ENCODE measurements at places on chromosomes 6 and 20. TPM values are rescaled to one million over a fixed set of nuclear protein-coding genes. Genes with fewer than 3 reads are reported as not detected.
A peak's percentile ranks its signal among the peaks of the same experiment; 100 is the strongest.

- peak; percentile 16 for DNase-seq
- H3K4me1 ChIP-seq: peaks cover 25% of the 10 kb centered on the region
- no peaks in the 10 kb centered on the region for H3K36me3 ChIP-seq
- no peaks in the 10 kb centered on the region for H3K27me3 ChIP-seq
- H3K4me3 ChIP-seq: peak overlapping the region; percentile 75
- peak overlapping the region; percentile 68 for H3K27ac ChIP-seq
These were observed 702 bp upstream of the TNFAIP3 start for GRCh38 chr6:137866200-137866913.

DNA sequence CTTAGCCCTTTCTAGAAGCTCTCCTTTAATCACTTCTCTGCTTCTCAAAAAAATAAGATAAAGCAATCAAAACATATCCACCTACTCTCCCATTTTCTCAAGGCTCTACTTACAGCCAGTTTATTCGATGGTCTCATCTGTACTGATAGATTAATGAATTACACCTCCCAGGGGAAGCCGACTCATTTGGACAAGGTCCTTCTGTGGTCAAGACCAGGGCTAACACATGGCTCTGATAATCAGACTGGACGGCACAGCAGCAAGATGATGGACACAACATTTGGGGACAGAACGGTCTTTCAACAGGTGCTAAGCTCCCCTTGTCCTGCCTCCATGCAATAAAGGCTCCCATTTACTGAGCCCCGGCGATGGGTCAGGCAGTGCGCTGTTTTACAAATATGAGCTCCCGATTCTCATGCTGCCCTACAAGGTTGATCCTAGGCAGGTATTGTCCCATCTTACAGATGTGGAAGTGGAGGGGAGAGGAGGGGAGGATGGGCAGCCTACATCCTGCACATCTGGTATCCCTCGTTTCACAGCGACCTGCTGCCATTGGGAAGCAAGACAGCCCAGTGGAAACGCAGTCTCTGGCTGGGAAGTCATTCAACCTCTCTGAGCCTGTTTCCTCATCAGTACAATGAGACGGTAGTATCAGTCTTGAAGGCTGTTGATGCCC is 15.7 kb downstream of the CPNE5 start:
- H3K27ac ChIP-seq: no peak overlapping the region
- peaks cover 14% of the 10 kb centered on the region for H3K4me1 ChIP-seq
- no peak for DNase-seq
- H3K4me3 ChIP-seq: no peak overlapping the region
- no peaks in the 10 kb centered on the region for H3K27me3 ChIP-seq

GRCh38 chr6:27669624-27670301 is 196.9 kb upstream of the ZNF184 start:
- no peak overlapping the region for H3K27ac ChIP-seq
- H3K36me3 ChIP-seq: no peaks in the 10 kb centered on the region
- peak; percentile 56 for DNase-seq
- H3K4me1 ChIP-seq: peaks cover 15% of the 10 kb centered on the region
- H3K4me3 ChIP-seq: peak overlapping the region; percentile 71
- H3K27me3 ChIP-seq: no peaks in the 10 kb centered on the region

Gene LMBRD1
- 5.4 TPM for total RNA-seq

DNA sequence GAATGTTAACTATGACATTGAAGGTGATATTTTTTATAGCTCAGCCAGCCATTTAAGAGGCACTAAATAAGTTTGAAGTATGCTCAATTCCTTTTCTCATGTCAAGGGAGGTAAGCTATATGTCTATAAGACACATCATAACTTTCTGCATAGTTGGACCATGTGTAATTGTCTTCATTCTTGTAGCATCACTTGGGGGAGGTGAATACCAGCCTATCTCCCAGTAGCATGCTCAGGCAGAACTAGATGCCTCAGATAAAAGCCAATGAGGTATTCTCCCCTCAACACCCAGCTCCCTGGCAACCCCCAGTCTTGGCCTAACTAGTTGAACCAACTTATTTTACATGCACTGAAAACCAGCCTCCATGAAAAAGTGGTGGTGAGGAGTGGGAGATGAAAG is 158.3 kb upstream of the JAG1 start:
- no peaks in the 10 kb centered on the region for H3K27me3 ChIP-seq
- no peak overlapping the region for H3K4me3 ChIP-seq
- DNase-seq: peak; percentile 19
- H3K4me1 ChIP-seq: no peaks in the 10 kb centered on the region
- H3K36me3 ChIP-seq: no peaks in the 10 kb centered on the region

Gene DEFB113
- total RNA-seq: not detected

Gene OR2J3
- not detected for total RNA-seq

- no peaks in the 10 kb centered on the region for H3K4me1 ChIP-seq
- H3K27me3 ChIP-seq: no peaks in the 10 kb centered on the region
- no peak overlapping the region for H3K4me3 ChIP-seq
- no peak overlapping the region for H3K27ac ChIP-seq
- DNase-seq: no peak
These were observed 62.2 kb upstream of the SOX4 start for GRCh38 chr6:21531393-21531792.

DNA sequence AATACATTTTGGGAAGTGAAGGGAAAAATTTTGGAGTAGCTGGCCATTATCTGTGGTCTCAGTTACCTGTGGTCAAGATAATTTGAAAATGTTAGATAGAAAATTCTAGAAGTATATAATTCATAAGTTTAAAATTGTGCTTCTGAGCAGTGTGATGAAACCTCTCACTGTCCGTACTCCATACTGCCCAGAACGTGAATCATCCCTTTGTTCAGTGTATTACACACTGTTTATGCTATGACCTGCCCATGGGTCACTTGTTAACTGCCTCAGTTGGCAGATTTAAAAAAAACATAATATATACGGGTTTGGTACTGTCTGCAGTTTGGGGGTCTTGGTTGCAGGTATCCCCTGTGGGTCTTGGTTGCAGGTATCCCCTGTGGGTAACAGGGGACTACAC is 4.1 kb upstream of the CALHM5 start:
- DNase-seq: peak; percentile 28
- H3K27ac ChIP-seq: no peak overlapping the region
- 0 out of 2 replicates have a peak, but pooled peaks cover 5% of the 10 kb centered on the region for H3K4me1 ChIP-seq
- no peaks in the 10 kb centered on the region for H3K27me3 ChIP-seq
- H3K36me3 ChIP-seq: no peaks in the 10 kb centered on the region

Gene DNMT3B
- 7.3 TPM for total RNA-seq

GRCh38 chr6:70298068-70298467 is 4.8 kb downstream of the COL9A1 start:
- H3K4me1 ChIP-seq: no peaks in the 10 kb centered on the region
- H3K27me3 ChIP-seq: no peaks in the 10 kb centered on the region
- no peak overlapping the region for H3K27ac ChIP-seq
- no peaks in the 10 kb centered on the region for H3K36me3 ChIP-seq
- DNase-seq: no peak

Gene LAMP5
- total RNA-seq: not detected

- H3K4me3 ChIP-seq: no peak overlapping the region
- peaks cover 16% of the 10 kb centered on the region for H3K4me1 ChIP-seq
- no peaks in the 10 kb centered on the region for H3K27me3 ChIP-seq
- no peak for DNase-seq
These were observed 314.8 kb downstream of the SOX4 start for GRCh38 chr6:21908161-21908848.

GRCh38 chr6:12336121-12336971 is 46.2 kb downstream of the EDN1 start:
- DNase-seq: no peak
- H3K36me3 ChIP-seq: no peaks in the 10 kb centered on the region
- no peaks in the 10 kb centered on the region for H3K27me3 ChIP-seq
- H3K4me3 ChIP-seq: no peak overlapping the region
- 0 out of 2 replicates have a peak overlapping the region, but pooled peaks have one; percentile 55 for H3K27ac ChIP-seq
- H3K4me1 ChIP-seq: peaks cover 36% of the 10 kb centered on the region

- no peak overlapping the region for H3K4me3 ChIP-seq
- no peak overlapping the region for H3K27ac ChIP-seq
- H3K36me3 ChIP-seq: no peaks in the 10 kb centered on the region
- H3K4me1 ChIP-seq: no peaks in the 10 kb centered on the region
These were observed 356.1 kb downstream of the CBLN4 start for GRCh38 chr20:55649254-55649653.

Gene SERINC3
- 75.4 TPM for total RNA-seq

GRCh38 chr6:110662490-110663211 is 152.6 kb downstream of the CDK19 start:
- H3K27me3 ChIP-seq: no peaks in the 10 kb centered on the region
- peak; percentile 74 for DNase-seq
- 0 out of 2 replicates have a peak, but pooled peaks cover 2% of the 10 kb centered on the region for H3K36me3 ChIP-seq
- H3K4me1 ChIP-seq: peaks cover 43% of the 10 kb centered on the region

- no peak overlapping the region for H3K27ac ChIP-seq
- H3K36me3 ChIP-seq: no peaks in the 10 kb centered on the region
- no peaks in the 10 kb centered on the region for H3K27me3 ChIP-seq
- no peak for DNase-seq
- no peak overlapping the region for H3K4me3 ChIP-seq
These were observed 138.6 kb downstream of the DLL1 start for GRCh38 chr6:170152124-170152926.

Gene SLC25A27
- 3.8 TPM for total RNA-seq

GRCh38 chr6:99146711-99147110 is 199.0 kb upstream of the FBXL4 start:
- H3K27ac ChIP-seq: no peak overlapping the region
- no peaks in the 10 kb centered on the region for H3K36me3 ChIP-seq
- H3K27me3 ChIP-seq: peaks cover 43% of the 10 kb centered on the region

Gene HSPA1A
- 324 TPM for total RNA-seq

DNA sequence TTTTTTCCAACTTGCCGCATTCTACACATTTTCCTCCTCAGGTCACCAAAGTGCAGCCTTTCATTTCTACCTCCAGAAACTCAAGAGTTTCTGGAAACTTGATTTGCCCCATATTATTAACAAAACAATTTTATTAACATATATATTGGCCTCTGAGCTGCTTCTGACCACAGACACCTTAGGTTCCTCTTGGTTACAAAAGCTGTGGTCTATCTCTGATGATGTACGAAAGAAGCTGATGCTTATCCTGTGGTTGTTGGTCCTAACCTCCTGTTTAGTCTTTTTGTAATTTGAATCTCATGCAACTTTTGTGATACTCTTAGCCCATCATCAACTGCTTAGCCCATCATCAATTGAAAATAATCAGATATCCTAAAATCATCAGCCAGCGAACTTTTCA is 735.7 kb downstream of the KIF16B start:
- H3K27me3 ChIP-seq: no peaks in the 10 kb centered on the region
- H3K4me3 ChIP-seq: no peak overlapping the region
- no peak for DNase-seq
- H3K36me3 ChIP-seq: no peaks in the 10 kb centered on the region
- H3K27ac ChIP-seq: no peak overlapping the region

GRCh38 chr6:51250317-51250716 is 431.6 kb downstream of the TFAP2B start:
- no peaks in the 10 kb centered on the region for H3K4me1 ChIP-seq
- H3K4me3 ChIP-seq: no peak overlapping the region
- no peak for DNase-seq
- H3K27me3 ChIP-seq: peaks cover 3% of the 10 kb centered on the region

DNA sequence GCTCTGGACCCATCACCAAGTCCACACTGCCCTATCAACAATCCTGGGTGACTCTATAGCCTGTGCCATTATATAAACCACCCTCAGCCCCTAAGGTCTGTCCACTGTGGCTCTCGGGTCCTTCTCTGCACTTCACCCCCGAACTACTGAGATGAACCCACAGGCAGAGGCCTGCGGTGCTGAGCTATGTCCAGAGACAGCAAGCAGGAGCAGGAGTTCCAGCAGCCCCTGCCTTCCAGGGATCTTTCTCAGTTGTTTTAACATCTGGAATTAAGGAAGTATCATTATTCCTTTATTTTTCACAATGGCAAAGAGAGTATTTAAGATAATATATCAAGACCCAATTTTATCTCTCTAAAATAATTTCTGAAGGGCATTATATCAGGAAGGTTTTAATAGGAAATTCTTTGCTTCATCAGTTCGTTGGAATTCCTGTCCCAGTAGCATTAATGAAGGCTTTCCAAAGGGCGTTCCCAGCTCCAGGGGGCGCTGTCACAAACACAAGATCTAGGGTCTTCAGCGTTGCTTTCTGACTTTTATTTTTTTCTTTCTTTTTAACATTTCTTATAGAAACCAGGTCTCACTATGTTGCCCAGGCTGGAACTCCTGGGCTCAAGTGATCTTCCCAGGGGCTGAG is 27.3 kb downstream of the RRBP1 start:
- peaks cover 44% of the 10 kb centered on the region for H3K36me3 ChIP-seq
- no peak overlapping the region for H3K4me3 ChIP-seq
- peak; percentile 51 for DNase-seq
- H3K4me1 ChIP-seq: peaks cover 26% of the 10 kb centered on the region
- H3K27me3 ChIP-seq: no peaks in the 10 kb centered on the region

Gene C20orf144
- total RNA-seq: not detected

DNA sequence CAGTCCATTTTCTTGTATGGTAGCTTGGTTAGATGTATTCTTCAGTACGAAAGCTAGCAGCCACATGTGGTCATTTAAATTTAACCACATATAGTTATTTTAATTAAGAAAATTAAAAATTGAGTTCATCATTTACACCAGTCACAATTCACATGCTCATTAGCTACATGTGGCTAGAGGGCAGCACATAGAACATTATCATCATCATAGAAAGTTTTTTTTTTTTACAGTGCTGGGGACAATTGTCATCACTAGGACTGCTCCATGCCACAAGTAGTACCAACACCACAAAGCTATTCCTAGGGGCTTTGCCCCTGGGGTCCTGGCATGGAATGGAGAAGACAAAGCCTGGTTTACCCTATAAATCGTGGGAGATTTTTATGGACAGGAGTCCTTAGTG is 30.5 kb downstream of the PLCB4 start:
- H3K27ac ChIP-seq: no peak overlapping the region
- DNase-seq: no peak
- no peak overlapping the region for H3K4me3 ChIP-seq

GRCh38 chr6:105560611-105561066 is 157.8 kb upstream of the PREP start:
- no peak overlapping the region for H3K4me3 ChIP-seq
- H3K27me3 ChIP-seq: no peaks in the 10 kb centered on the region
- no peaks in the 10 kb centered on the region for H3K36me3 ChIP-seq
- no peaks in the 10 kb centered on the region for H3K4me1 ChIP-seq
- no peak overlapping the region for H3K27ac ChIP-seq
- peak; percentile 4 for DNase-seq

DNA sequence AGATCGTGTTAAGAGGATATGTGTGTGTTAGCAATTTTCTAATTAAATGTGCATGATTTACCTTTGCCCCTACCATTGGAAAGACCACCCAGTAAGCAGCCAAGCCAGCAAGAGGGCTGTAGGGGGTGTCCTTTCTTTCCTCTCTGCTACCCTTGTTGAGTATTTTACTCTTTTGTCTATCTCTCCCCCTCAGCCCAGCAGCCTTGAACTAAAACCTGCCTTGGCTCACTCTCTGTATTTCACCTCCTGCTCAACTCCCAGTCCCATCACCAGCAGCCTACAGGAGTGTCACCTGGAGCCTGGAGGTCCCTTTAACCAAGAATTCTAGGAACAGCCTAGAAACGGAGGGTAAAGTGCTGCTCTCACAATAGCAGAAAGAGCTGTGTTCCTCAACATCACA is 81.0 kb downstream of the HIVEP2 start:
- no peak overlapping the region for H3K27ac ChIP-seq
- no peak overlapping the region for H3K4me3 ChIP-seq
- no peak for DNase-seq
- no peaks in the 10 kb centered on the region for H3K36me3 ChIP-seq
- no peaks in the 10 kb centered on the region for H3K27me3 ChIP-seq

GRCh38 chr20:51211191-51211590 is 188.3 kb upstream of the KCNG1 start:
- no peaks in the 10 kb centered on the region for H3K36me3 ChIP-seq
- H3K27ac ChIP-seq: no peak overlapping the region
- H3K4me1 ChIP-seq: no peaks in the 10 kb centered on the region
- DNase-seq: no peak
- H3K4me3 ChIP-seq: no peak overlapping the region

Gene FOXO3
- total RNA-seq: 12.8 TPM
